ENCODE measurements at places on chromosomes 2 and 18. TPM values are rescaled to one million over a fixed set of nuclear protein-coding genes. Genes with fewer than 3 reads are reported as not detected.

Gene SYT4
- not detected for total RNA-seq

Gene SIX2
- total RNA-seq = 28.9 TPM

GRCh38 chr2:7574385-7574784, 657.2 kb downstream of the RNF144A start:
- DNase-seq = no peak

- DNase-seq = no peak
These were observed 158.0 kb upstream of the RBMS1 start for GRCh38 chr2:160651416-160652200.

GRCh38 chr18:80108121-80108536, 933 bp upstream of the ADNP2 start:
- DNase-seq = no peak

GRCh38 chr2:232411901-232412629, 5.4 kb downstream of the ALPG start:
- DNase-seq = no peak

- DNase-seq = no peak
These were observed 125.9 kb downstream of the MAIP1 start for GRCh38 chr2:200081236-200081635.

DNA sequence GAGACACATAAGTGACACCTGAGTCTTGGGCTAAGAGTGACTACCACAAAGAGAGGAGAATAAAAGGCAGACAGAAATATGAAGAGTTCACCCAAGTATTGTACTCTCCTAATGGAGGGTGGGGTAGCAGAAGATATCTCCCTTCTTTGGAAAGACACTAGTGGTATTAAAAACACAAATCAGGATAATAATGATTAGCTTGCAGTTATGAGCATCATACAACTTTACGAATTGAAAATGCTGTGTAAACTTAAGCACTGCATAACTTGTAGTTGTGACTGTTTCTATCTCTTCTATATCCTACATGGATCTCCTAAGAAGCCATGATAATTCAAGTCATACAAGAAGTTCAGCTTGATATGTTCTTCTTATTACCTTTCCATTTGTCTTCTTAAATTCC, 38.1 kb upstream of the CDH20 start:
- DNase-seq = no peak
